Effector memory CD4-positive, alpha-beta T cell (primary cell): ENCODE measurements at places on chromosomes 5 and 9.

GRCh38 chr5:103923616-103924168, 361.1 kb upstream of the NUDT12 start:
- DNase-seq: no peak

DNA sequence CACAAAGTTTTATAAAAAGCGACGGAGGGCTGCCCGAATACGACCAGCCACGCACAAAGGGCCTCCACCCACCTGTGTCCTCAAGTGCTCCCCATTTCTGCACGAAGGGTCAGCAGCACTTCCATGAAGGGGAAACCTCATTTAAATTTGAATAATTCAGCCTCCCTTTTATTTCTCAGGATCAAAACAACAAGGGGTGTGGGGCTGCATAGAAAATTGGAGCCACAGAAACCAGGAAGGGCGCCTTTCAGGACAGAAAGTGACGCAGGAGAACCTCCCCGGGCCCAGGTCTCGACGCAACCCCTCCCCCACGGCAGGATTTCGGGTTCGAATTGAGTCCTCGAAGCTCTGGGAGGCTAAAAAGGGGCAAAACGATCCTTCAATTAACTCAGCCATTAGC, 2.1 kb downstream of the NRARP start:
- DNase-seq: no peak

GRCh38 chr5:100469767-100470166, 65.4 kb upstream of the FAM174A start:
- no peak for DNase-seq

DNA sequence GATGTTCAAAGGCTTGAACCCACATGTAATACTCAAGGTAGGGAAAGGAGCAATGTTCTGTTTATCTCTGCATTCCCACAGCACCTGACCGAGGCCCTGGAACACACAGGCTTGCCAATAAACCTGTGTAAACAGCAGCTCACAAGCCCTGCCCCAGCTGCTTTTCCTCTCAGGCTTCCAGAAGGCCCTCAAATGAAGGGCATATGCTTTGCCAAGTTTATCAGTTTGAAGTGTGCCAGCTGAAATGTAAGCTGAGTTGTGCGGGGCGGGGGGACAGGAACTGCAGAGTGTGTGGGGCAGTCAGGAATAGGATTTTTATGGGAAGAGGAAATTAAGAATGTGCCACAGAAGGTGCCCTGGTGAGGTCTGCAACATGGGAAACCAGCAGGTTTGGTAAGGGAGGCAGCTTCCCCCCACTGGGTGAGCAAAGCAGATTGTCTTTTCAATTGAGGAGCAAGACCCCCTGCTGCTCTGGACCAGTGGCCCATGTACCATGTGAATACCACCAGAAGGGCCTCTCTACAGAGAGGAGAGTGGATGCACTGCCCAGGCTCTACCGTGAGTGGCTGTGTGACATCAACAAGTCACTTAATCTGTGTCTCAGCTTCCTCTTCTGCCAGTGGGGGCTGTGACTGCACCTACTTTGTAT, 194.8 kb downstream of the SPOCK1 start:
- no peak for DNase-seq

DNA sequence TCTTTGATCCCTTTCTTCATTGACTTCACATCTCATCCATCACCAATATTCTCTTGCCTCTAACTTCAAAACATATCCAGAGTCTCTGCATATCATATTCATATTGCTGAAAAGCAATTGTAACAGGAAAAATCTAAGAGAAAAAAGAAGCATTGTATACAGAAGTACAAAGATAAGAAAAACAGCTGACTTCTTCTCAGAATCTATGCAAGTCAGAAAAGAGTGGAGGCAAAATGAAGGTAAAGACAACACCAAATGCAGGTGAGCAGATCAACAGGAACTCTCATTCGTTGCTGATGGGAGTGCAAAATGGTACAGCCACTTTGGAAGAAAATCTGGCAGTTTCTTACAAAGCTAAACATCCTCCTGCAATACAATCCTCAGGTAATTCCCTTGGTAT, 155.6 kb downstream of the PHF2 start:
- DNase-seq: no peak

GRCh38 chr5:115459855-115460341, 84.7 kb downstream of the FEM1C start:
- DNase-seq: no peak

DNA sequence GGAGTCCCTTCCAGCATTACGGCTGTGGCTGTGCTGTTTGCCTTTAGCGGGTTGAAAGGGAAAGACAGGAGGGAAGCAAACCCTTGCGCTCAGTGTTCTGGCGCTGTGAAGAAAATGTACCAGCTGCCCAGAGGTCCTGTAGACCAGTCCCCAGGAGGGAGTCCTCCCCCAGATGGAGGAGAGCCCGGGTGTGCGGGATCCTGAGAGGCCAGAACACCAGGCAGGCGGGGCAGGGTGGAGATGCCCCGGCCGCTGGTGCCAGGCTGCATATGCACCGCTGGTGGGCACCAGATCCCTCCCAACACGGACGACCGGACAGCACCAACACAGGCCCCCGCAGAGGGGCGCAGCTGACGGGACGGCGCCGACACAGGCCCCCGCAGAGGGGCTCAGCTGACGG, 37.2 kb upstream of the SLC9A3 start:
- no peak for DNase-seq

DNA sequence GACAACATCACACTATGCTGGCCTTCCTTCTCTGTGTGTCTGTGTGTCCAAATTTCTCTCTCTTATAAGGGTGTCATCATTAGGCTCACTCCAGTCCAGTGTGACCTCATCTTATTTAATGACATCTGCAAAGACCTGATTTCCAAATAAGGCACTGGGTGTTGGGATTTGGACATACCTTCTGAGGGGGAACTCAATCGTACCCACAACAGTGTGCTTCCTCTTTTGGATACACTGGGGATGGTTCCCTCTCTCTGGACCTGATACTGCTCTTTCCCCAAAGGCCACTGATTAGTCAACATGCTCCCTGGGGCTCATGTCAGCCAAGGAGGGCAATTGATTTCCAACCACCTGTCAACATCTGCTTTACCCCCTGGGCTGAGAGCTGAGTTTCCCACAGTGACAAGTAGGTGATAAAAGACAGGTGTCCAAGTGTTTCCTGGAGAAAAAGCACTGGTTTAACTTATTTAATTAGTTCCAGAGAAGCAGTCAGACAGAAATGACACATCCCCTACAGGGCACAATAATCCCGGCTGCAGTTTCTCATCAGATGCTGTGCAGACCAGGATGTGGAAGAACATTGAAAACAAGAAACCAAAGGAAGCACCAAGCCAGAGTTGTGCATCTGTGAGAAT, 17.8 kb upstream of the CEP72 start:
- no peak for DNase-seq

DNA sequence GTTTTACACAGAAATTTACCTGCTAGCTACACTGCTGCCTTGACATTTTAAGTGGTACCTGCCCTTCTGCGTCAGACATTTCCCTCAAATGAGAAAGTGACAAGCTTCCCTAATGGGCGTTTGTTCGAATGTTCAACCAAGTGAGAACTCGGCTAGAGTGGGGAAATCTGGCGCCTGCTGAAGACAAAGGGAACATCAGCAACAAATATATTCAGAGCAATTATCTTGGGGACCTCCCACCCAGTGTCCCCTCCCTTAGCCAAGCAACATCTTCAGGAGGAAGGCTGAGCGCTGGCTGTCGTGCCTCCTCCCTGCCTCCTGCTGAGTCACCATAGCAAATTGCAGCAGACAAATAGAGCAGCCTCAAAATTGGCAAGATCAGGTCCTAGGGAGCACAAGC, 57.1 kb downstream of the MFAP3 start:
- DNase-seq: no peak

DNA sequence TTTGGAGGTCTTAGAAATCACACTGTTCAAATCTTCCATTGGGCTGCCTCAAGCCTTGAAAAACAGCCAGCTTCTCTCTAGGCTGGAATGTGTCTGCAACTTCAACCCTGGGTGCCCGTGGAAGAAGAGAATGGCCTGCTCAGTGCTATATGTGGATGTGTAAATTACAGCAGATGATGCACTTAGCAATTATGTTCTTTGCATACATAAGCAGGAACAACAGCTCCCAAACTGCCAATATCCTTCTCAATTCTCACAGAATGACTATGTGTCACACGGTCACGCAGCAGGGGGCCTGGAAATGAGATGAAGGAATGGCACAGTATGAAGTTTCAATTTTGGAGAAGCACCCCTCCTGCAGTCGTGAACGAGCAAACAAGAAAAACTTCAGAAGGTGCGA, 175.2 kb upstream of the SMARCA2 start:
- DNase-seq: no peak

DNA sequence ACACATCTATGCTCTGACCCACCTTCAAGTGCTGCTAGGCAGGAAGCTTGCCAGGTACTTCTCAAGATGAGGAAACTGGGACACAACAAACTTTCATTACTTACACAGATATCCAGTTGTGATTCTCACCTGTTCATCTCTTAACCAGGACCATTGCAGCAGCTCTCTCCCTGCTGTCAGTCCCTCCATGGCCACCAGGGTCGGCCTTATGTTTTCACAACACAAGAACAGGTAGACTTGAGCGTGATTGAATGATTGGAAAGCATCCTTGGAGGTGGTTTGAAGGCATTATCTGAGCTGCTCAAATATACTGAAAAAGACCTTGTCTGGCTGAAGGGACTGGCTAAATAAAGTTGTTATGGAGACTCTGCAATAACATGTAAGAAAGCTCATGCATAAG, 94.4 kb downstream of the MTREX start:
- no peak for DNase-seq

GRCh38 chr5:158958021-158958994, 141.4 kb downstream of the EBF1 start:
- no peak for DNase-seq

GRCh38 chr5:167730121-167730520, 561.3 kb upstream of the WWC1 start:
- DNase-seq: no peak

GRCh38 chr5:132480546-132480892, 10.1 kb downstream of the IRF1 start:
- DNase-seq: no peak

GRCh38 chr9:129142138-129142935, 31.1 kb downstream of the PTPA start:
- no peak for DNase-seq

DNA sequence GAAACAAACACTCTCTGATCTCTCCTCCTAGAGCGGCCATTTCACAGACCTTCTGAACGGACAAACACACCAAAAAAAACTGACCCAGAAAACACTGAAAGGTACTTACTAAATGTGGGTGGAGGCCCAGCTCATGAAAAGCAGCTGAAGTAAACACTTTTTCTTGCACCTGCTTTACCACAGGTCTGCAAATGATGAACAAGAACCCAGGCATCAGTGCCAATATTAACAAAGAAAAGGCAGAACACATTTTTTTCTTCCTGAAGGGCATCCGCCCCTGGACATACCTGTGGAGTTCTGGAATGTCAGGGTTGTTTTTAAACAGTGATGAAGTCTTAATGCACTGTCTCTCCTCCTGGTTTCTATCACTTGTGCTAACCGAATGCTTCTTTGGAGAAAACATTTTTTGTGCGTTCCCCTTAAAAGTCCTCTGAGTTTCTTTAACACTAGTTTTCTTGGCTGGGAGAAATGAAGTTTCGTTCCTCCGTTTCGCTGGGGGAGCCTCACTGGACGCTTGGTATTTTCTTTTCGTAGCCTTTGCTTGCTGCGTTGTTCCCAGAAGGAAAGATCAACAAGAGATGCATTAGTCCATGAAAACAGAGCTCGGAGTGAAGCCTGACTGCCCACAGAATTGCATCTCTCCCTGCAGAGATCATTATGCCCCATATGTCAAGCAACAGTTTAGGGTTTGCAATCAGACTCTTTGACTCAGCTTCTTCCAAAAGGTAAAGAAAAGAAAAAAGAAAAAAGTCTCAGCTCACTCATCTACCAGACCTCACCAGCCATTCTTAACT, 7.4 kb downstream of the DDX31 start:
- no peak for DNase-seq

- no peak for DNase-seq
Measured at GRCh38 chr9:27563738-27564430, 9.4 kb downstream of the C9orf72 start.

DNA sequence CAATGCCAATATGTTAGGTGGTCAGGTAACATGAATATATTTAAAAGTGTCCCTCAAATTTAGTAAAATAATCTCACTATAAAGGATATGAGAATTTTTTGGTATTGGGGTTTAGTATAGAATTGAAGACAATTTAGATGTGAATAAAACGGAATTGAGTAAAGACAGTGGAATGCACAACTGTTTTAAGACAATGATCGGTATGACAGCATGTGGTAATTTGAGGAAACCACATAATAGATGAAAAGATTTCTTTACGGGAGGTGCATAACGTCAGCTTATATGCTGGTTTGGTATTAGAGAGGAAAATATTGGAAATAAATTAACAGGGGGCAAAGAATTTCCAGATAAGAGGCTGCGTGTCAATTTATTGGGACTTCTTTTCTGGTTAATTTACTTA, 1043.2 kb downstream of the CDH18 start:
- no peak for DNase-seq
